ENCODE measurements at places on chromosomes 2 and 18.

DNA sequence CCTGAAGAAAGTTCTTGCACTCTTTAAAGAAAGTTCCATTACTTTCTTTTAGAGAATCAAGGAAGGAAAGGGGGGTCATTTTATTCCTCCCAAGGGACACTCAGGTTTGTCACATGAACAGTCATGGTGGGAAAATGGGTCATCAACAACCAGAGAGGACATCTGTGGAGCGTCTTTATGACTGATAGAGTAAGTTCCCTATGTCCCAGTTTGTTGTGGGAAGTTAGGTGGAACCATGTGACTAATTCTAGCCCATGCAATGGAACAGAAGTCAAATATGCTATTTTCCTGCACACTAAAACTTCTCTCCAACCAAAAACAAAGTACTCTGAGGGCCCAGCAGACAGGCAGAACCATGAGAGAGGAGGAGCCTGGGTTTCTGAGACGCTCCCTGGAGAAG, 165.6 kb upstream of the SERTAD2 start:
- DNase-seq: no peak

GRCh38 chr2:67182884-67183283, 214.2 kb upstream of the ETAA1 start:
- no peak for DNase-seq

DNA sequence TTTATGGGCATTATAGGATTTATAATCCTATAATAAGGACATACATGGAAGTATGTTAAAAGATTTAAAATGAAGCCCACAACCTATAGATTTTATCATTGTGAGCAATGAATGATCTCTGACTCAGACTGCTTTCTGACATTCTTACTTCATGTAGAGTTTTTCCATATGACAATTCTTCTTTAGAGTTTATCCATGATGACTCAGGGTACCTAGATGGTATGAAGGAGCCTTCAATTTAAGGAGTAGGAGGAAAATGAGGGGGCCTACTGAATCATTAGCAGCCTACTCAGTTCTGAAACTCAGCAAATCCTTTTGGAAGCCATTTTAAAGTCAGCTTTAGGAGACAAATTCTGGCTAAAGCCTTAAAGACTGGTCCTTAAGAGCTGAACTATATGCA, 10.4 kb downstream of the PELI1 start:
- no peak for DNase-seq

DNA sequence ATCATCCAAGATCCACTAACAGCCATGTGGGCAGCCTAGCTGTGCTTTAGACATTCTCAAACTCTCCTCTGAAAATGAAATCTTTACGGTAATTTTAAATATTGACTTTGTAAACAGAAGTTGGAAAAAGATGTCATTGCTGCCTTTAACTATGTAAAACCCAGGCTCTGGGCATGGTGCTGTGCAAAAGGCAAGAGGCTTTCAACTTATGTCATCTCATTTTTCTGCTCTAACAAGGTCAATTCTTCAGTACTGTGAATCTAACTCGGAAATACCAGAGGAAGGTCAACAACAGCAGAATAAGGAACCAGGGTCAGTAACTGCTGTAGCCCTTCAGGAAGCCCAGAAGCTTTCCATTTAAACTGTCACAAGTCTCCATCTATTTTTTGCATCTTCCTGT, 37.0 kb upstream of the MPP4 start:
- no peak for DNase-seq

DNA sequence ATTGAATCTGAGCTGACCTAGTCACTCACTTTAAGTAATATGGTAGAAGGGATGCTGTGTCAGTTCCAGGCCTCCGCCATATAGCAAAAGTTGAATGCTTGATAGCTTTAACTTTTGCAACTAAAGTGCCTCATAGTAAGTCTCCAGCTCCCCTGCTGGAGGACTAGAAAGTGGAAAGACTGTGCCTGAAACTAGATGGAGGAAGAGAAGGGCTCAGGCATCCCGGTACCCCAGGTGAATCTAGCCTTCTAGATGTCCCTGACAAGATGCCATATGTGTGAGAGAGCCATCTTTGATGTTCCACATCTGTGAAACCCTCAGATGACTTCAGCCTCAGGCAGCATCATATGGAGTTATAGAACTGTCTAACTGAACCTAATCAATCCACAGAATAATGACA, 21.0 kb downstream of the OTX1 start:
- no peak for DNase-seq

- no peak for DNase-seq
Measured at GRCh38 chr2:70897203-70897976, 38.3 kb upstream of the ATP6V1B1 start.

DNA sequence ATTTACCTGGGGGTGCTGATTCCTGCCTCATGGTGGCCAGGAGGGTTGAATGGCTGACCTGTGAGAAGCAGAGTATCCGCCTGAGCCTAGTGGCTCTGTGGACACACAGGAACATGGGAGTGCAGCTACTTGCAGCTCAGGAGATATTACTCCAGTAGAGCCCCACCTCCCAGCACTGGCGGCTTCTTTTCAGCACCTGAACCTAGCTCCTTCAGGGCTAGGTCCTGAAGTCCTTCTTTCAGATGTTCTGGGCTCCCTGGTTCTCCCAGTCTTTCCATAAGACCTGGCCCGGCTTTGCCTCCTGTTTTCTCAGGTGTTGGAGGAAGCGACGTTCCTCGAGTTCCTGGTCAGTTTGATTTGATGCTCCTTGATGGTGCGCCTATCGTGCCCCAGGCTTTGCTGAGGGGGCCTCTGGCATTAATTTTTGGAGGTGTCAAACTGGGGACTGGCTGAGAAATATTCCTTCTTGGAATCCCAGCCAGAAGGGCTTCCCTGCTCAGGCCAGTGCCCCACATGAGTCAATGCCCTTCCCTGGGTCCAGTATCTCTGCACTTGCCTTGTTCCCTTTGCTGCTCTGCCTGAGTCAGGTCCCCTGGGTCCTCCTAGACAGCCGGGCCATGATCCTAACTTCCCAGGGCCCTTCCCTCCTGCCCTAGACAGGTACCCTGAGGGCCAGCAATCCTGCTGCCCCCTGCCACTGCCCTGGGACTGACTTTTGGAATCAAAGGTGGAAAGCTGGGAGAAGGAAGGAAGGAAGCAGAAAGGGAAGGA, 110.7 kb upstream of the HAAO start:
- DNase-seq: no peak

GRCh38 chr2:104781151-104781550, 72.8 kb upstream of the POU3F3 start:
- no peak for DNase-seq
